Right renal pelvis (tissue), 4 donors: ENCODE measurements at places on chromosomes 12 and 14. TPM values are rescaled to one million over a fixed set of nuclear protein-coding genes. Genes with fewer than 3 reads are reported as not detected.

LMO3 gene
- polyA plus RNA-seq: 1.7 TPM

ZFHX2 gene
- polyA plus RNA-seq: 6.8 TPM

NOS1 gene
- 1.00 TPM for polyA plus RNA-seq

PIK3C2G gene
- 3.6 TPM for polyA plus RNA-seq

DCN gene
- polyA plus RNA-seq: 737 TPM

CACNA1C gene
- polyA plus RNA-seq: 8.6 TPM

TMPRSS12 gene
- 0.06 TPM for polyA plus RNA-seq

CYP27B1 gene
- 1.2 TPM for polyA plus RNA-seq

TGFB3 gene
- polyA plus RNA-seq: 15.8 TPM

MOK gene
- 25.1 TPM for polyA plus RNA-seq

MGAT4C gene
- 2.5 TPM for polyA plus RNA-seq

KRT77 gene
- not detected for polyA plus RNA-seq

SMIM41 gene
- 0.30 TPM for polyA plus RNA-seq

KRT78 gene
- 0.05 TPM for polyA plus RNA-seq

KRT74 gene
- not detected for polyA plus RNA-seq

GRCh38 chr14:79242666-79243065 is 968.6 kb downstream of the DIO2 start:
- no peak for DNase-seq

GRCh38 chr14:91387169-91387835 is 30.3 kb downstream of the CCDC88C start:
- DNase-seq: no peak

DNA sequence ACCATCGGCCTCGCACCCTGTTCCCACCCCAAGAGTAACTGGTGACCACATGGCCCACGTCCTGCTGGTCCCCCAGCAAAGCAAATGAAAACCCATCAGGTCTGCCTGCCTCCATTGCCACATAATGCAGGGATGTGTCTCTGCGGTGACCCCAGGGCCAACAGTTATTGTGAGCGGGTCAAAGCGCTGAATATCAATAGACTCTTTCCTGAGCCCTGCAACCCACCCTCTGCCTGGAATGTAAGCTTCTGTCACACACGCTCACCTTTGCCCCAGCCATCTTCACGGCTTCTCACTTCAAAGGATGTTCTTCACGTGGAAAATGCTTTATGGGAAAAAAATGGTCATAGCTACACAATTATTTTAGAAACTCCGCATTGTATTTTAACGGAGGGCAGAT is 63.9 kb downstream of the FZD10 start:
- DNase-seq: no peak

GRCh38 chr12:124744659-124745464 is 118.8 kb downstream of the SCARB1 start:
- DNase-seq: no peak

GRCh38 chr14:67984274-67984673 is 164.7 kb downstream of the RAD51B start:
- no peak for DNase-seq

GRCh38 chr12:83971781-83972180 is 940.8 kb downstream of the SLC6A15 start:
- DNase-seq: no peak

- no peak for DNase-seq
Observed at GRCh38 chr12:109880938-109881337, 597 bp upstream of the GLTP start.

- no peak for DNase-seq
Observed at GRCh38 chr14:73003681-73004080, 23.2 kb downstream of the ZFYVE1 start.

GRCh38 chr14:57611555-57612075 is 118.0 kb upstream of the CCDC198 start:
- DNase-seq: no peak

DNA sequence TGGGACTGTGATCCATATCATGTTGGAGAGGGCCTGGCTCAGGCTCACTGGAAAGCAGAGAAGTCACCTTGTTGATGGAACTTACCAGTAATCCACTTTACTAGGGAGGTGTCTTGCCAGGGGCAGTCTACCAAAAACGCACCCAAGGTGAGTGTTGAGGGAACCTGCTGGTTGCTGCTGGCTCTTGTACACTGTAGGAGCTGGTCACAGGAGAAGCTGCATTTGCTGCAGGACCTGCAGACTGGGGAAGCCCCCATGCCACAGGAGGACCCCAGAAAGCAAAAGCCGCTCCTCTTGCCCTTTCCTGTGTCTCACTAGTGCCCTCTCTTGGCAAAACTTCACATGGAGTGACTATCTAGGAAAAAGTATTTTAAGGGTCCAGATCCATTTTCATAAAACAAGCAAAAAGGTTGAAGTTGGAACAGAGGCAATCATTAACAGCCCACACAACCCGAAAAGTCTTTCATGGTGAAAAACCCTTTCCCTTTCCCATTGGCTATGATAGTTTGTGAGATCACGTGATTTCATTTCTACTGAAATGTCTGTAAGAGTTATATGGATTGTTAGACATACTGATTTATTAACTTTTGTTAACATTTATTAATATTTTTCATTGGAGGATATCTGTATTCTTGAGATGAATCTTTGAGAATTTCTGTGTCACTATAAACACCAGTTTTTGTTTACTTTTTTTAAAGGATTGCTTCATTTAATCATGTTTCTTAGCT is 59.2 kb downstream of the RASSF8 start:
- DNase-seq: no peak

- DNase-seq: no peak
Observed at GRCh38 chr14:69693145-69693544, 73.8 kb upstream of the SRSF5 start.

DNA sequence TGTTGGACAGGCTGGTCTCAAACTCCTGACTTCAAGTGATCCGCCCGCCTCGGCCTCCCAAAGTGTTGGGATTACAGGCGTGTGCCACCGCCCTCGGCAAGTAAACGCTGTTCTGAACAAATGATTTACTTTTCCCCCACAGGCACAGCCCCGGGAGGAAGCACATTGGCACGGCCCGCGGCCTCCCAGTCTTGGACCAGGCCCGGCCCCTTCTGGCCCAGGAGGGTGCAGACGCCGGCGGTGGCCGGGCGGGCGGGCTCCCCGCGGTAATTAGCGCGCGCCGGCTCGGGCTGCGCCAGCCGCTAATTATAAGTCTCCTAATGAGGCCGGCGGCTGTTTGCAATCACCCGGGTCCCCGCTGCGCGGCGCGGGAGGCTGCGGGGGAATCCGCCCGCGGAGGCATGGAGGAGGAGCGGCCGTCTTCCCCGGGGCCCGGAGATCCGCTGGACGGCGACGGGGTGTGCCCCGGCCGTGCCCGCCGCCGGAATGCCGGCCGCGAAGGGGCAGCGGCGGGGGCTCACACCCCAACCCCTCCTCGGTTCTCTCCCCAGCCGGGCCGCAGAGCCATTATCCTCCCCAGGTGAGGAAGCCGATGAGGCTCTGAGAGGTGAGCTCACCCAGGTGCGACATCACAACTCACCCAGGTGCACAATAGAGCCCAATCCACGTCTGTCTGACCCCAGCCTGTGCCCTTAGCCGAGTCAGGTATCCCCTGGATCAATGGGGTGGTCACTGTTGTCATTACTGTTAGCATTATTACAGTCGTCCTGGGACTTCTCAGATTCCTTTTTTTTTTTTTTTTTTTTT is 3.3 kb upstream of the POP5 start:
- DNase-seq: no peak

DNA sequence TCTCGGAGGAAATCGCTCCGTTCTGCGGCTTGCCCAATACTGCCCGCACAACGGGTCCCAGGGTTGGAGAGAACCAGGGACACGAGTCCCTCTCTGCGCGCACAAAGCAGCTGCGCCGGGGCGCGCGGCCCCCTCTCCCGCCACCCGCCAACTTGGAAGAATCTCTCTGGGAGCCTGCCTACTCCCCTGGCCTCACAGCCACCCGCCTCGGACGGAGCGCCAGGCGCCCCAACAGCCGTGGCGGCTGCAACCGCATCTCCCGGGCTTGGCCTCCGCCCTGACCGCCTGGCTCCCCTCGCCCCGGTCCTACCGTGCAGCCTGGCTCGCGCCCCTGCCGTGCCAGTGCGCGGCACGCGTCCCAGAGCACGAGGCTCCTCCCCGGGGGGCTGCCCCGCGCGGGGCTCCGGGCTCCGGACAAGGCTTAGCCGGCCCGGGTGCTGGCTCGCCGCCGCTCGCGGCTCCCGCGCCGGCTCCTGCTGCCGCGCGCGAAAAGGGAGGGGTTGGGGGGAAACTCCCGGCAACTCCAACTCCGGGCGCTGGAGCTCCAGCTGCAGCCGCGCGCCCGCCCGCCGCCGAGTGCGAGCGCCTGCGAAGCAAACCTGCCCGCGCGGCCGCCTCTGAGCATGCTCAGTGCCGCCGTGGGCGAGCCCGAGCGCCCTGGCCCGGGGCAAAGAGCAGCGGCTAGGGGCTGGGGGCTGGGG is at the start of gene STXBP6:
Gene STXBP6, minus strand, starts transcription at position 580 of the 701 bp plus-strand sequence. CDS start 75,329 bp downstream, outside the sequence.
- peak; percentile 60 for DNase-seq

GRCh38 chr12:75717902-75718301 is 206.5 kb upstream of the KRR1 start:
- DNase-seq: no peak

- DNase-seq: no peak
Observed at GRCh38 chr14:63899953-63900352, 47.1 kb downstream of the SYNE2 start.

DNA sequence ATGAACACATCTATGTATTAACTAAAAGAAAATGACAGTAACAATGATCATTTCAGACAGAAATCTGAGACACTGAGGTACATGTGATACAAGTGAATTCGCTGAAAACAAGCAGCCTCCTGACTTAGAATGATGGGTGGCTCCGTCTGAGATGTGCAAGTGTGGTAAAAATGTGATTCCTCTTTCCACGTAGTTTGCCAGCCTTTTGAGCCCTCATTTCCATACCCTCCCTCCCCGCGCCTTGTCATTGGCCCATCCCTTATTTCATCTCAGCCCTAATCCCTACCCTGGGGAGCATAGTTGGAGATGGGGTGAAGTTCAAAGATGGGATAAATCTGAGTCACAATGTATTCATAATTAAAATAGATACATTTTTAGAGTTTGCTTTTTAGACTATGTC is 107.8 kb downstream of the BMP4 start:
- no peak for DNase-seq

GRCh38 chr12:76029982-76030340 is 1.6 kb downstream of the PHLDA1 start:
- DNase-seq: no peak

DNA sequence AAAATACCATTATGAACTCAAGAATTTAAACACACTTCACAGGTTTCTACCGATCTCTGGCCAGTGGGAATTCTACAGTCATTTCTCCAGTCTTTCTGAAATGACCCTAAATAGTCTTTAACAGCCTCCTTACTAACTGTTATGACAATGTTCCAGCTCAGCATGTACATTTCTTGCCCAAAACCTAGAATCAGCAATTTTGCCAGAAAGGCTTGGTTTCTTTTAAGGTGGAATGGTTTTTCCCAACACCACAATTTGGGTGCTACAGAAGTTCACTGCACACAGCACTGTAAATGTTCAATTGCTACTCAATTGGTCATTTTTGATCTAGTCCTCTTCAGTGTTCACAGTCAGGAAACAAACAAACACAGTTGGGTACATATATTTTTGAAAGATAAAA is 69.7 kb downstream of the LRP6 start:
- no peak for DNase-seq

GRCh38 chr12:10235761-10236631 is 23.3 kb downstream of the GABARAPL1 start:
- DNase-seq: peak; percentile 42

- DNase-seq: no peak
Observed at GRCh38 chr14:91324606-91325575, 80.4 kb upstream of the GPR68 start.

- no peak for DNase-seq
Observed at GRCh38 chr12:50107416-50108268, 3.8 kb downstream of the GPD1 start.

- DNase-seq: no peak
Observed at GRCh38 chr14:73223049-73223448, 14.3 kb upstream of the PAPLN start.

DNA sequence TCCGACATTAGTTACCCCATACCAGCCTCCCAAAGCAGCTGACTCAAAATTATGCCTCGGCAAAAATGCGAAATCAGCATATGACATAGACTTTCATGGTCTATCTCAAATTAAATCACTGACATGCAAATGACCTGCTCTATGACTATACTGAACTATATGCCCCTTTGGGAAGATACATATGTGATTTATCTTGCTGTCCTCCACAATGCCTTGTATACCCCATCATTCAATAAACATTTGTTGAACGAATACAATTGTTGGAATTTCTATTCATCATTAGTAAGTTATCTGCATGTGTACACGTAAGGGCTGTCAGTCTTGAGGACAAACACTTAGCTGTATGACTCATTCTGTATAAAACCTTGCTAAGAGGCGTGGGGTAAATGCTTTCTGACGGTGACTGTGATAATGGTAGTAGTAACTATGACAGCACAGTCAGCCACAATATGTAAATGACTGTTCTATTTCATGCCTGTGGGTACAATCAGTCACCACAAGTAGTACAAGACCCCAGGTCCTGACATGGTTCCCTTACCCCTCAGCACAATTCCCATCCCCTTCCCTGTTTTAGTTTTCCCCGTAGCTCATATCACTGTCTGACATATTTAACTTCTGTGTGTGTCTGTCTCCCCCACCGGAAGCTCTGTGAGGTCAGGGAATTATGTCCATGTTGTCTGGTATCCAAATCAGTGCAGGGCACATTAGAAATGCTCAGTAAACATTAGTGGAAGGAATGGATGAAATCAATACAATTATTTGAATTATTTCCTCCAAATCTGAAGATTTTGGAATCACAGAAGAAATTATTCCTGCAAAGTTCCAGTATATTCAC is 42.8 kb downstream of the STXBP6 start:
- DNase-seq: no peak

DNA sequence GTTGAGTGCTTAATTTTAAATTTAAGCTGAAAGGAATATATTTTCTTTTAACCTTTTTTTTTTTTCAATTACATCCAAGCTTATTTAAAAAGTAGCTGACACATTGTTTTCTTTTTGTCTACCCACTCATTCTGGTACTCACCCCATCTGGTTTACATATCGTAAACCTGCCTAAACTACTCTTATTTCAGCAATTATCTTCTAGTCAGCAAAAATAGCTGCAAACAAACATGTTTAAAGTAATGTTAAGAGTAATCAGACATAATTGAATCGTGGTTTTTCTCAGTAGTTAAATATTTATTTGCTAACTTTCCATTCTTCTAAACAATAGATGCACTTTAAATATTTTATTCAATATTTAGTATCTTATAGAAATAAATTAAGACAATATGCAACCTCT is 492.7 kb upstream of the MGAT4C start:
- DNase-seq: no peak

DNA sequence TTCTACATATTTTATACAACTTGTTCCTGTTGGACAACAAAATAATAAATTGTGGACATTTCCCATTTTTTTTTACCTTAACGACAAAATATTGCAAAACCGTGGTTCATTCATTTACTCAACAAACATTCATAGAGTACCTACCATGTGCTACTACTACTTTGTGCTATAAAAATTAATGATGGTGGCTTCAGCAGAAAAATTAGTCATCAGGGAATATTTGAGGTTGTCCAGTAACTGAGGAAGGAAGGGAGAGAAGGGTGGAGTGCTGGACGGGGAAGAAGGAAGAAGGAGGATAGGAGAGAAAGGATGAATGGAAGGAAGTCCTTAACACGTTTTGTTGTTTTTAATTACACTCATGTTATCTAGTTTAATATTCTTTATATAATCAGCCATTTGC is 53.7 kb downstream of the PPFIBP1 start:
- DNase-seq: no peak
